ENCODE measurements at places on chromosomes 16 and 17.

GRCh38 chr17:63071797-63072196 is 105.8 kb downstream of the TANC2 start:
- DNase-seq, result no peak

DNA sequence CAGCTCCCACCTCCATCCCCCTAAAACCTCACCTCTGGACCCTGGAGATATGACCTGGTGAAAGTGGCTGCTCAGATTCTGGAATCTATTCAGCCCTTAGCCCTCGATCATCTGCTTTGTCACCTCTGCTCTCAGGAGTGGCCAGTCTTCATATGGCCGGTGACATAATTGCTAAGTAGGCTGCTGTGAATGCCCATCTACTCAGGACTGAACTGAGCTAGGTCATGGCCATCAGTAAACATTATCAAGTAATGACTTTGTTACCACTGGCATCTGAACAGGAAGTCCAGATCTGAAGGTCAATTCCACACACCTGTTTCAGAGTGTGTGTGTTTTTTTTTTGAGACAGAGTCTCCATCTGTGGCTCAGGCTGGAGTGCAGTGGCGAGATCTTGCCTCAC is 78.6 kb downstream of the CDK5R1 start:
- no peak for DNase-seq

- no peak for DNase-seq
Observed at GRCh38 chr17:28946239-28946638, 5.1 kb downstream of the PHF12 start.

- no peak for DNase-seq
Observed at GRCh38 chr16:86033016-86033474, 134.1 kb downstream of the IRF8 start.

DNA sequence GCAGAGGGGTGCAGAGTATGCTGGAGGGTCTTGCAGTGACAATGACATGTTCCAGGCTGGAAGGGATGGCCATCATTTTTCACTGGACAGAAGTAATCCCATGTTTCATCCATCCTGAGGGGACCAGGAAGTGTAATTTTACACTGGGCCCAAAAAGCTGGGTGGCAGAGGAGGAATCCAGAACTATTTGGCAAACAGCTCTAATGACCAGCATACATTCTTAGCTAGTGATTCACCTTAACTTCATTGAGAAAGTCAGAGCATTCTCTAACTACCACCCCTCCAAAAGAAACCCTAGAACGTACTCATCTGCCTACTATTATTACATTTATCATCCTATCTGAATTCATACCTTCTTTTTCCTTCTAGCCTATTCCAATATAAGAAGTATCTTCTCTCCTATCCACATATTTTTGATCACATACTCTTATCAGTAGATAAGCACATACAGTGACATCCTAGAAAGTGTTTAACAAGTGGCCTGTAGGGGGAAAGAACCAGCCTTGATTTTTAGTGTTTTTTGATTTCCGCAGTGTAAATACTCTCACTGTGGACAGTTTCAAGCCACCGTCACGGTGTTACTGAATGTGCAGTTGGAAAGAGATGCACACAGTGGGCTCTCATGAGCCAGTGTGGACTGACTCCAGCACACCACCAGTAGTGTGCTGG is 118.1 kb downstream of the FTO start:
- DNase-seq, result no peak

DNA sequence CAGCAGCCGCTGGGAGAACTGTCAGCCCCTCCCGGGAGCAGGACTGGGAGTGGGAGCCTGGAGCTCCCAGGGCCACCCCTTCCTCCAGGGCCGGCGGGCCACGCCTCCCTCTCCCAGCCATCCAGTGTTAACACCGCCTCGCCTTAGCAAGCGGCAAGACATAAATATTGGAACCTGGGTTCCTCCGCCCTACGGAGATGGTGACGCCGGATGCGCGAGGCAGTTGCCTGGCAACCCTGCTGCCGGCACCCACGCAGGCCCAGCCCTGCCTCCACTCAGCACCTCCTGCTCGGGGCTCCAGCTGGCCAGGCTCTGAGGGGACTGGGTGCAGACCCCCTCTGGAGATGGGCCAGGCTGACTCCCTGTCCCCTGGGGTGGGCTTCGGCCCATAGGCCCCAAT is 27.4 kb upstream of the CACNA1H start:
- DNase-seq, result peak; percentile 49

GRCh38 chr17:80863626-80864025 is 128.0 kb upstream of the CHMP6 start:
- DNase-seq, result no peak

- DNase-seq, result no peak
Observed at GRCh38 chr17:32269377-32269776, 3.7 kb downstream of the RHBDL3 start.

DNA sequence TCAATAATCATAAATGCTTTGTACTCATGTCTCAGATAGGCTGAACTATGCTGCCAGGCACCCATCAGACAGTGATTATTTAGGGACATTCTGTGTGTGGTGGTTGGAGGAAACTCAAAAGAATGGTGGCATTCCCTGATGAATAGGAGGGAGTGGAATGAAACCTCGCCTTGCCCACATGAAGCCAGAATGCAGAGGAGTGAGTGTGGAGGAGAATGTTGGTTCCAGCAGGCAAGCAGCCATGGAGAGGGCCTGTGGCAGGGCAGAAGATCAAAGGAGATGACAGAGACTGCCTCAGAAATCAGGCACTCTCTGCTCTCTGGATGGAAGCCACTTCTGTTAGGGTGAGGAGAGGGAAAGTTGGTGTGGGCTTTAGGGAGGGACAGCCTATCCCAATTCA is 22.5 kb downstream of the KCTD19 start:
- DNase-seq, result no peak

DNA sequence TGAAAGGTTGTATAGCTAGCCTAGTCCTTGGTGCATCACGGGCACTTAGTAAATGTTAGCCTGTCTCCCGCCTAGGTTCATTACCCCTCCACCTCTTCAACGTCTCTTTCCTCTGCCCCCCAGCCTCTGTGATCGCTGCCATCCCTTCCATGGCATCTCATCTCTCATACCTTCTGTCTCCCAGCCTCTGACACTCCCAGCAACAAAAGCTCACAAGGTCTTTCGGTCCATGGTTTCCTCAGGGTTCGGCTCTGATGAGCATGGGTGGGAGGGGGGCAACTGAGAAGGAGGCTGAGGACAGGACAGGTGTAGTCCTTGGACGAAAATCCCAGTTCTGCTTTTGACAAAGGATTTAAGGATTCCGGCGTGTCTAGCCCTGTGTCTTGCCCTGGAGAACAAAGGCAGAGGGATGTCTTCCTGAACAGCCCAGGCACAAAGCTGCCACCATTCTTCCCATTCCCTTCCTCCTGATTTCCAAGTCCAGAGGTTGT is 16.7 kb downstream of the CCR7 start:
- DNase-seq, result no peak

- no peak for DNase-seq
Observed at GRCh38 chr17:81237591-81238489, 1.0 kb downstream of the TEPSIN start.

GRCh38 chr17:21511363-21512195 is 135.4 kb downstream of the KCNJ12 start:
- DNase-seq, result peak; percentile 77

DNA sequence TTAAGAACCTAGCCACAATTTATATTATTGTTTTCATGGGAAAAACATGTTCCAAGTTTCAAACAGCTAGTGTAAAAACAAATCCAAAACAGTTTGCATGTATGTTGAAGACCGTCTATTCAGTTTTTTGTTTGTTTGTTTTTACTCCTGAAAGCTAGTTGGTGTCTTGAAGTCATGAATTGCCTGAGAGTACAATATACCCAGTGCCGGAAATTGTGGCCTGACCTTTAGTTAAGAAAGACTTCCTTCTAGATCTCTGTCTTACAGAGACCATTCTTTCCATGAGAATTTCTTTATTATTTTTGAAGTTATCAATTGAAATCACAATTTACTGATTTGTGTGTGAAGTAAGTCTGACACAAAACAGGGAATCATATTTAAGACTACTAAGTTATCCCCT is 474.8 kb downstream of the KCNJ2 start:
- DNase-seq, result no peak

DNA sequence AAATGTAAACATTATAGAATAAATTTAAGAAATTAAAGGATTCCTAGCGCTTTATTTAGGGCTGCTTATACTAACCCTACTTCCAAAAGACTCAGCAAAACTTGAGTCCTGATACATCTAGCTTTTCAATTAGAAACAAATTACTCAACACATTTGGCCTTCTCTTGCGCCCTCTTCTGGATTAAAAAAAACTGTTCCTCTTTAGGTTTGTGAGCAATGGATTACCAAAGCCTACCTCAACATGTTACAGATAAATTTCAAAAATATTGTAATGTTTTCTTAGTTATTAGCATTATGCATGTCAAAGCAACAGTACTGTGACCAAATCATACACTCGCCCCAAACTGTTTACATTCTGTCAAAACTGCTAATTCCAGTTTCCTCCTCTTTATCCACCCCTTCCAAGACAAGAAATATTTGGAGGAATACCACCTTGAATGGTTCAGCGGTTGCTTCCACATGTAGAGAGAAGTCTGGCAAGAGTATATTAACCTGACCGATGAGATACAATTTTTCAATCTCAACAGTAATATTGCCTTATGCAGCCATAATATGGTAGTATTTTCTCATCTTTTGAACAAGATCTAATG is 2.7 kb downstream of the NUFIP2 start:
- peak; percentile 60 for DNase-seq

DNA sequence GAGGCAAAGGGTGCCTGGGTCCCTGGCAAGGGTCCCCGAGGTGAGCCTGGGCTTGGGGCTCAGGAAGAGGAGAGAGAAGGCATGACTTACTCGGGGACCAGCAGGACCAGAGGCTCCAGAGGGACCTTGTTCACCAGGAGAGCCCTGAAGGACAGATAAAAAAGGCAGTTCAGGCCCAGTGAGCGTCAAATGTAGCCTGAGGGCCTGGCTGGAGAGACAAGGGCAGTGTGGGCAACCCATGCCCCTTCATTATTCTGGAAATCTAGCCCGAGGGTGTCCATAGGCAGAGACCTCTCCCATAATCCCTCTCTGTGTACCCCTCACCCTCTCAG is 14.1 kb downstream of the COL1A1 start:
- DNase-seq, result no peak

- DNase-seq, result peak; percentile 41
Observed at GRCh38 chr17:77304051-77304745, 163.4 kb downstream of the SEC14L1 start.

DNA sequence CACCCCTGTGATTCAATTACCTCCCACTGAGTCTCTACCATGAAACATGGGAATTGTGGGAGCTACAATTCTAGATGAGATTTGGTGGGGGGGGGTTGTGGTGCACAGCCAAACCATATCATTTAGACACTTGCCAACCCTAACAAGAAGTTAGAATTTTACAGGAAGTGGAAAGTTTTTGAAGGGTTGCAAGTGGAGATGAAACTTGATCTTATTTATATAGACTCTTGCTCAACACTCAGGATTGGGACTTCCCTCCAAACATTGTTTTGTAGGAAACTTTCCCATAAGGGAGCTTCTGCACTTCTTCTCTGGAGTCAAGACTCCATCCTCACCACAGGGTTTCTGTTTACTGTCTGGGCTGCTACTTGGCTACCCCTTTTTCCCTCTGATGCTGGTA is 266.7 kb upstream of the CDH11 start:
- no peak for DNase-seq

DNA sequence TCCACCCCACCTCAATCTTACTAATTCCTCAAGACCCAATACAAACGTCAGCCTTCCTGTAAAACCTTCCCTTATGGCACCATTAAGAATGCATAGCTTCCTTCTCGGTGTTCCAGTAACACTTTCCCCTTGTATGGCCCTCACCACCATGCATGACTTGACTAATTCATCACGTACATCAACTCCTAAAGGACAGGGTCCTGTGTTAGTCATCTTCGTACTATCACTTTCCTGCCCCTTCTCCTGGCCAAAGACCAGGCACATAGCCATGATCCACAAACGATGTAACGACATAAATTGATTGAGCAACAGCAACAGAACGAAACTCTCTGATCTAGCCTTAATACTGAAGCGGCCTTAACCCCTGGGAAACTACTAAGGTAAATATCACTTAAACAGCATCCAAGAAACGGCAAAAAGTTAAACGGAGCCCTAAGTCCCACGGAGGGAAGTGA is 612 bp downstream of the PSMD12 start:
- DNase-seq, result peak; percentile 6

DNA sequence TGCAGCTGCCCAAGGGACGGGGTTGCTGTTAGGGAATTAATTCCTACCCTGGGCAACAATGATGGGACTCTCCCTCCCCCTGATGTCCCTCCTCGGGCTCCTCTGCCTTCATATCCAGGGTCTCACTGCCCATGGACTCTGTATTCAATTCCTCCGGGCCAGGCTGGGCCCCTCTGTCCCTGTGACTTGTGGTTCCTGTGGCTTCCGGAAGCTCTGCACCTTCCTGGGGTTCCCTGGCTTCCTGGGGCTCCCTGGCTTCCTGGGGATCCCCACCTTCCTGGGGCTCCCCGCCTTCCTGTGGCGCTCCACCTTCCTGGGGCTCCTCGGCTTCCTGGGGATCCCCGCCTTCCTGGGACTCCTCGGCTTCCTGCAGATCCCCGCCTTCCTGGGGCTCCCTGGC is 35.2 kb downstream of the SRL start:
- DNase-seq, result no peak

DNA sequence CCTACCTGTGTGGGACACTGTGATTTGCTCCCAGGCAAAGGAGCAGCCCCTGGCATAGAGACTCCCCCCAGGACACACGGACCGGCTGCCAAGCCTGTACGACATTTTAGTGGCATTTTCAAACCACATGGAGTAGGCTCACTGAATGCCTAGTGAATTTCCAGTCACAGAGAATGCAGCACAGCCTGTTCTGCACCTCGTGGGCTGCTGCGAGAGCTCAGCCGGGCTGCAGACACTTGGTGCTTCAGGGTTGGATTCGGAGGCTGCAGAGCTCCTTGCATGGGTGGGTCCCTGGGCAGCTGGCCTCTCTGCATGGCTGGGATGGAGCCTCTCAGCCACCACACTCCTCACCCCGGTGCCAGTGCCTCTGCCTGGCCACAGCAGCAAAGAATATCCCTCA is 51.2 kb upstream of the HNF1B start:
- DNase-seq, result no peak

DNA sequence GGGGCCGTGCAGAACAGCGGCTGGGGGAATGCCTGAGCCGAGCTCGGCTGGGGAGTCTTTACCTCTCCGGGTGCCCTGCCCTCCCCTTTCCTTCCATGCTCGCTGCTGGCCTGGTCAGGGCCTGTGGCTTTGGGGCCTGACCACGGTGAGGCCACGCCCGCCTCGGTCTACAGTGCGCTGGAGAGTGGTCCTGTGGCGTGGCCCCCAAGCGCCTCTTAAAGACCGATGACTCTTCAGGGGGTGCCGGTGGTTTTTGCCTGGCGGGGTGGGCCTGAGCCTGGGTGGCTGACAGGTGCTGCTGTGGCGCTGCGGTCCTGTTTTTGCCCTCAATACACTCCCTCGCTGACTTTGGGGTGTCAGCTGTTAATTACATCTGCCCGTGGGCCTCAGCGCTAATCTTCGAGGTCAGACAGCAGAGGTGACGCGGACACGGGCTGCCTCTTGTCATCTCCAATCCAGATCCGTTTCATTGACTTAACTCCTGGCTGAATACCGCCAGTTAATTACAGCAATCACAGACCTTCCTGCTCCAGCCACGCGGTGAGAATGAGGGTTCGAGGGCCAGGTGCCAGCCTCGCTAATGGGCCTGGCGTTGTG is 29.7 kb downstream of the GSE1 start:
- DNase-seq, result no peak
